GM06990 (cell line): ENCODE measurements at places on chromosomes 6 and 20.

- DNase-seq = no peak
These were observed 27.9 kb downstream of the SLC2A4RG start for GRCh38 chr20:63767456-63767855.

GRCh38 chr6:37303091-37303660 is 45.2 kb upstream of the TMEM217 start:
- no peak for DNase-seq

DNA sequence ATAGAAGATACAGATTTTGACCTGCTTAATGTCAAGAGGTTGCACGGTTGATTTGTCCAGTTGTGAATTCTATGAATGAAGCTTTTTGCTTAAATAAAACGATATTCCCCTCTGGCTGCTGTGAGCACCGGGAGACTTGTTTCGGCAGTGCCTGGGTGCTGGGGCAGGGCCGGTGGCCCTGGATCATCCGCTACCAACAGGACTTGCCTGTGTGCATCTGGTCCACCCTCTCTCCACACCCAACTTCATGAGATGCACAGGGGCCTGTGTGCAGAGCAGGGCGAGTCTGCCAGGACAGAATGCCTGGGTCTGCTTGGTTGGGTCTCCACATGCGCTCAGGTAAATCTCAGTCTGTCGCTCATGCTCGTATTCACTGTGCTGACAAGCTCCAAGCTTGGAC is 65.5 kb downstream of the TSHZ2 start:
- peak; percentile 6 for DNase-seq

DNA sequence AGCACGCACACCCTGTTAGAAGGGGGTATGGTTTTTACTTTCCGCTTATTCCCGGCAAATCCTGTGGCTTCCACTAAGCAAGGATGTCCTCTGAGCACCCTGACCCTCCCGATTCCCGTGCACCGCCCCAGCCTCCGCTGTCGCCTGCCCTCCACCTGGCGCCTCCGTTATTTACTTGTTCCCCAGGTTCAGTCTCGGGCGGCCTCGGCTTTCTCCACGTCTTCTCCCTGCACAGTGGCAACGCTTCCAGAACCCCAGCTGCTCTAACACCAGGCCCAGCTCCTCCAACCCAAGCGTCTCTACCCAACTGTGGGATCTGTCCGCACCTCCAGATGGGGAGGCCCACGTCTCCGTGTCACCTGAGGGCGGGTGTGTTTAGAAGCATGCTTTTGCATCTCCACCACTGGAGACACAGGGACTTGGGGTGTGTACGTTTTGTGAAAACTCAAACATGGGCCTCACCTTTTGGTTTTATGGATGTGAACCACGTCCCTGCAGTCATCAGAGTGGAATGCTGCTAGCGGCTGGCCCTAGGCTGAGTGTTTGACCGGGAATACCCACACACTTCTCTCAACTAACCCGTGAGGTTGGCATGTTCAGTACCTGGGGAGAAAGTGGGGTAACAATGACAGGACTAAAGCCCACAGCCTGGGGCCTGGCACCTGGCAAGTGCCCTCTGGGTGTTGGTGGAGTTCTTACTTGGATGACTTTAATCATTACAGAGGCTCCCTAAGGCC is 79.9 kb downstream of the THBS2 start:
- DNase-seq = no peak

DNA sequence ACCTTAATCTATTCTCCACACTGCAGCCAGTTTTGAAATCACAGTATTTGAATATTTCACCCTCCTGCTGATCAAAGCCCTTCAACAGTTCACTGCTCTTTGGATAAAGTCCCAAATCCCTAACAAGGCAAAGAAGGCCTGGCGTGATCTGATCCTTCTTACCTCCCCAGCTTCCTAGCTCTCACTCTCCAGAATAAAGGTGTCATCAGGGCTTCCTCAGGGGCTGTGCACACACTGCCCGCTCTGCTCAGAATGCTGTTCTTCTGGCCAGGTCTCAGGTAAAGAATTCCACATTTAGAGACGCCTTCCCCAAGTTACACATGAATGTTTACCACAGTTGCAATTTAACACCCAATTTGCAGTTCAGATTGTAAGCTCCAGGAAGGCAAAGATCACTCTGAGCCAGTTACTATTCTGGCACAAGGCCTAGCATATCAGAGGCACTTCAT is 58.9 kb upstream of the MCM9 start:
- no peak for DNase-seq

DNA sequence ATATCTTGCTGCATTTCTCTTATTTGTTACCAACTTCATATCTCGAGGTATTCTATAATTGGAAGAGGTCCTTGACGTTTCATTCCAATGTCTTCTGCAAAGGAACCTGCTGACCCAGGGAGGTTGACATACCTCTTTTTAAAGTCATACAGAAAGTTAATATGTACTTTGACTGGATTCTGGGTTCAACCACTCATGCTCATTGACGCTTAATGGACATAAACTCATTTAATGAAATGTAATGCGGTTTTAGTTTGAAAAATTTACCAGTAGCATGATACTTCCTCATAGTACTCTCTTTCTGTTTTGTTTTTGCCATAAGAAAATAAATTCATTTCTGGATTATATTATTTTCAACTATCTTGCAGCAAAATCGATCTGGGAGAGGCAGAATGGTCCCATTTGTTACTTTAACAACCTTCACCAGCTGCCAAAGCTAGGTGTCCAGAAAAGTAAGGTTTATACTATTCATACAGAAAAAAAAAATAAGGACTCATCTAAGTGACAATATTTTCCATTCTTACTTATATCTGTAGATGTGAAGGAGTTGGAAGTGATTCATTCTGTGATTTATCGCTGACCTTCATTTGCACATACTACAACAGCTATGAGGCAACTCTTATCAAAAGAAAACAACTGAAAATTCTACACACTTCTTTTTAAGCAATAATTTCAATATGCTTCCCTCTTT is 101.6 kb downstream of the ATXN1 start:
- DNase-seq = peak; percentile 38

DNA sequence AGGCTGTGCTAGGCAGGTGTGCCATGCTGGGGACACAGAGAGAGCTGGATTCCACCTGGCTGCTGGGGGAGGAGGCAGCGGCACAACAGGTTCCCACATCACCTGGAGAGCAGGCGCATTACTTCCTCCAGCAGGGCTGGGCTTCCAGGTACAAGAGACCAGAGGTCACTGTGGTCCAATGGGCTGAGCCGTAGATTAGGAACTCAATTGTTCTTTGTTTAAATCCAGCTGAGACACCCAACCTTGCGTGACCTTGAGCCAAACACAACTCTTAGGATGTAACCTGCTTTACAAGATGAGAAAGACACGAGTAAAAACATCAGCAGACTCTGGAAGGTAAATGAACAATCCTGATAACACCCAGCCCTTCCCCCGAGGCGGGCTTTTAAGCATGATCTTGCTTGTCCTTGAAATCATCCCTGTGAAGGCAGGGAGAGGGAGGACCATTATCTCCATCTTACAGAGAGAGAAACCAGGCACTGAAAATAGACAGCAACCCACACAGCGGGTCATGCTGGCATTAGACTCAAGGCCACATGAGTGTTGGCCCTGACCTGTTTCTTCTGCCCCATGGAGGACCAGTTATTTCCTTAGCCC is 216.5 kb upstream of the RREB1 start:
- no peak for DNase-seq

DNA sequence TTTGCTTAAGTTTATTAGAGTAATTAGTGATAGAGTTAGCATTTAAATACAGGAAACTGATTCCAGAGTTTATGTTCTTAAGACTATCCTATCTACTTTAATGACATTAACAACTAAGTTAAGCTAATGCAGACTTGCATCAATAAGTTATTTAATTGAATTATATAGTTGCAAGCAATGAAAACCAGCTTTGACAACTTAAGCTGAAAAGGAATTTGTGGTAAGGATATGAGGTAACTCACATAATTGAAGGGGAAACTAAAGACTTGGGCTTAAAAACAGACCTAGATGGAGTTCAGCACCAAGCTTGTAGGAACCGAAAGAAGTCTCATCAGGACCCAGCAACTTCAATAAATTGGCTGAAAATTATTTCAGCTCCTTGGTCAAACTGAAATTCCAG is 222.3 kb downstream of the IBTK start:
- no peak for DNase-seq

DNA sequence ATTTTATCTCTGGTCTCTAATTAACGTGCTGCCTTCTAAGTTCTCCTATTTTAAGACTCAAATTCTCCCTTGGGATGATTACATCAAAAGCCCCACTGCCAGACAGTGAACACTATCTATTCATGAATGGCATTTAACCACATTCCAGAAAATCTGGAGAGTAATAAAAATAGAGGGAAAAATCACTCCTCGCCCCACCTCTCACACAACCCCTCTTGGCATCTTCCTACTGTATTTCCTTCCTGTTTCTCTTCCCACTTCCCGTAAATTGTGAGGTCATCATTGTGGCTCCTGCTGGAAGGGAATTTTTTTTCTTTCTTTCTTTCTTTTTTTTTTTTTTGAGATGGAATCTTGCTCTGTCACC is 31.5 kb downstream of the RAB44 start:
- no peak for DNase-seq

DNA sequence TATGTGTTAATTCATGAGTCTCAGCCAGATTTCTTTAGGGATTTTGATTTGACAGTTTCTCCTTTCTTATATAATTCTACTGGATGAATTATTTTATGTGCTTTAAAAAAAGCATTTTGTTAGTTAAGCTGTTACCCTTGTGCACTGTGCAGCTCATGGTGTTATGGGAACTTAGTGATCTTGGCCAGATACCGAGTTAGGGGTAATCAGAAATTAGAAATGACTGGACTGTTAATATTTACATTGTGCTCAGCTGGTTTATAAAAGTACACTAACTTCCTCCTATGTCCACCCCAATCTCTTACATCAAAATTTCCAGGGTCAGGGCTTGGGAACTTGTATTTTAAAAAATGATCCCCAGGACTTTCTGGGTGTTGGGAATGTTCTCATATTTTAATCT is 260.0 kb downstream of the ZFAND3 start:
- DNase-seq = no peak

DNA sequence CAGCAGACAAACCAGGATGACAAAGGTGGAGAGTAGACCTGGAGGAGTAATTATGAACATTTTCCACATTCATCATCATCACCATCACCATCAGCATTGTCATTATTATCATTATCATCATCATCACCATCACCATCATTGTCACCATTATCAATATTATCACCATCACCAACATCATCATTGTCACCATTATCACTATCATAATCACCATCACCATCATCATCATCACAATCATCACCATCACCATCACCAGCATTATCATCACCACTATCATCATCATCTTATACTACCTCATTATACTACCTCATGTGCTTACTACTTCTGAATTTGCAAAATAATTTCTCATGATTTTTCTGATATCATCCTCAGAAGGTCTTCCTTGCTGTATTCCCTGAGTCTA is 39.3 kb downstream of the FOXA2 start:
- no peak for DNase-seq

DNA sequence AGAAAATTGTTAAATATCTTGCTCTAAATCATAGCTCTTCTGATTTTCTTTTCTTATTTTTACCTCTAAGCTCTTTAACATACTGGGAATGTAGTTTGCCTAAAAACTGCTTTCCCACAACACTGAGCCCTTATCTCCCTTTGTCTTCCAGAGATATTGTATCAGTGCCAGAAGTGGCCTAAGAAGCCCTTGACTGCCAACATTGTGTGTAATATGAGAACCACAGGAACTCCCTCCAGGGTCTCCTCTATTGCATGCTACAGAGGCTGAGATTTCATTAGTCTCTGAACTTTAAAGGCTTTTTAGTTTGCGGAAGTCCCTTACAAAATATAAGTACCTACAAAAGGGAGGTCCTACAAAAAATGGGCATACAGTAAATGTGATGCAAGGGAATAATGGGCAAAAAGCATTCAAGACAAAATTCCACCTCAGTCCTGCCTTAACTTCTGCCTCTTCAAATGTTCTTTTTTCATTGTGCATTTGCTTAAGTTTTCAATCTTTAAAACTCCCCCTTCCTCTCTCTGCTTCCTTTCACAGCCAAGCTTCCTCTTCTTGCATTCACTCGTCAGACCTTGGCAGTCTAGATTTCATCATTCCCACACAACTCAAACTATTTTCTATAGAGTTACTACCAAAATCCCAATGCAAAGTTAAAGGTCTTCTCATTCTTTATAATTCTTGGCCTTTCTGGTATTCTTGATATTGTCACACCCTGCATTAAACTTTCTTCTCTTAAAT is 76.5 kb downstream of the ADGRG6 start:
- DNase-seq = no peak

- DNase-seq = no peak
These were observed 75.1 kb downstream of the ADGRG6 start for GRCh38 chr6:142376800-142377496.

DNA sequence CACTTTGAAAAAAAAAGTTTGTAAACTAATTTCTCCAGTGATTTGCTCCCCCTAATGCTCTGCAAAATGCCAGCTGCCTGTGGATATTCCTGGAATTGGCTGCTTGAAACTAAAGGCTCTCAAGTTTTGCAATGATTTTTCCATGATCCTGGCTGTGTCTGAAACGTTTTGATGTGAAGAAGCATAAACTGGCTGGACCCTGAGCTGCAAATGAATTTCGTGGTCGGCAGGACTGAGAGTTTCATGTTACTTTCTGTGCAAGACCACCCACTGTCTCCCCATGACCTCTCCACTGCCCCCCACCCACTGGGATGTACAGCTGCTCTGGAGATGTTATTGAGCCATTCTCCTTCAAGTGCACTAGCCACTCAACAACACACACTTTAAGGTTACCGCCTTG is 171.3 kb upstream of the SSTR4 start:
- no peak for DNase-seq

DNA sequence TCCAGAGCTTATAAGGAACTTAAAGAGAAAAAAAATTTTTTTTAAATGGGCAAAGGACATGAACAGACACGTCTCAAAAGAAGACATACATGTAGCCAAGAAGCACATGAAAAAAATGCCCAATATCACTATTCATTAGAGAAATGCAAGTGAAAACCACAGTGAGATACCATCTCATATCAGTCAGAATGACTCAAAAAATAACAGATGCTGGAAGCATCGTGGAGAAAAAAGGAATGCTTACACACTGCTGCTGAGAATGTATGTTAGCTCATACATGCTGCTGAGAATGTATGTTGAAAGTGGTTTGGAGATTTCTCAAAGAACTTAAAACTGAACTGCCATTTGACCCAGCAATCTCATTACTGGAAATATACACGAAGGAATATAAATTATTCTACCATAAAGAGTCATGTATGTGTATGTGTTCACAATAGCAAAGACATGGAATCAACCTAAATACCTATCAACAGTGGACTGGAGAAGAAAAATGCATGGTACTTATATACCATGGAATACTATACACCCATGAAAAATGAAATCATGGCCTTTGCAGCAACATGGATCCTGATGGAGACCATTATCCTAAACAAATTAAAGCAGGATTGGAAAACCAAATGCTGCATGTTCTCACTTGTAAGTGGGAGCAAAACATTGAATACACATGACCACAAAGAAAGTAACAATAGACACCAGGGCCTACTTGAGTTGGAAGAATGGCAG is 5.2 kb downstream of the OR11A1 start:
- DNase-seq = no peak

- DNase-seq = no peak
These were observed 46.3 kb upstream of the RPS6KA2 start for GRCh38 chr6:166673309-166673708.

- DNase-seq = no peak
These were observed 41.2 kb upstream of the CDH4 start for GRCh38 chr20:61210862-61211261.
